ENCODE measurements at places on chromosomes 6 and 20. TPM values are rescaled to one million over a fixed set of nuclear protein-coding genes. Genes with fewer than 3 reads are reported as not detected.

DNA sequence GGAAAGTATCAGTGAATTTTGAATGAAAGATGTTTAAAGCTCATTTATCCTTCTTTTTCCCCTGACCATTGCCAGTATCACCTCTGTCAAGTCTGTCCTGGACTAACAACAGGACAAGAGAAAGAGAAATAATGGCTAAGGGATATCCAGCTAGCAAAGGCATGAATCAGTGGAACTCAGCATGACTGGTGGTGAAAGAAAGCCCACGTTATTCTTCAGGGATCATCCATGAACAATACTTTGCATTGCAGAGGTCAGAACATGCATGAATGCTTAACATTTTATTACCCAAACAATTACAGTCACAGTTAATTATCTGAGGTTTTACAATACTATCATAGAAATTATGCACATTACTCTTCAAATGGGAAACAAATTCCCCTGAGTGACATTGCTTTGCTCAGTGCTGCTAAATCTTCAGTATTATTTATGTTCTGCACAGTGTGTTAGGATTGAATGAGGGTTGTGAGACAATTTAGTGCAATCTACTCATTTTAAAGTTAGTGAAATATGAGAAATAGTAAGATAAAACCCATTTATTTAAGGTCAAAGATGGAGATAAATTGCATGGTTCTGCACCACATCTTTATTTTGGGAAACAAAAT is 350.7 kb downstream of the KHDRBS2 start:
- H3K36me3 ChIP-seq = no peaks in the 10 kb centered on the region
- DNase-seq = no peak
- H3K4me3 ChIP-seq = no peak overlapping the region
- H3K27ac ChIP-seq = no peak overlapping the region

- H3K4me1 ChIP-seq = peaks cover 14% of the 10 kb centered on the region
- no peaks in the 10 kb centered on the region for H3K27me3 ChIP-seq
- DNase-seq = no peak
- no peak overlapping the region for H3K4me3 ChIP-seq
- no peak overlapping the region for H3K27ac ChIP-seq
Observed at GRCh38 chr6:87912102-87912501, 135.5 kb upstream of the SPACA1 start.

Gene ADGB
- not detected for polyA plus RNA-seq

GRCh38 chr6:36908747-36909146 is 23.0 kb downstream of the C6orf89 start:
- H3K36me3 ChIP-seq = peaks cover 29% of the 10 kb centered on the region
- DNase-seq = no peak
- no peak overlapping the region for H3K27ac ChIP-seq
- no peak overlapping the region for H3K4me3 ChIP-seq
- peaks cover 23% of the 10 kb centered on the region for H3K4me1 ChIP-seq

GRCh38 chr6:161959072-161959471 is 685.2 kb upstream of the AGPAT4 start:
- H3K4me1 ChIP-seq = no peaks in the 10 kb centered on the region
- H3K36me3 ChIP-seq = no peaks in the 10 kb centered on the region
- no peak overlapping the region for H3K4me3 ChIP-seq
- no peak for DNase-seq
- H3K27me3 ChIP-seq = no peaks in the 10 kb centered on the region

- H3K4me1 ChIP-seq = no peaks in the 10 kb centered on the region
- H3K4me3 ChIP-seq = no peak overlapping the region
- H3K27ac ChIP-seq = no peak overlapping the region
- no peaks in the 10 kb centered on the region for H3K27me3 ChIP-seq
Observed at GRCh38 chr20:63835021-63835858, 4.2 kb upstream of the ZBTB46 start.

Gene MUCL3
- not detected for polyA plus RNA-seq

Gene NMBR
- not detected for polyA plus RNA-seq

Gene TRAPPC3L
- not detected for polyA plus RNA-seq
